Lung microvascular endothelial cell (primary cell): ENCODE measurements at places on chromosomes 13 and 19. TPM values are rescaled to one million over a fixed set of nuclear protein-coding genes. Genes with fewer than 3 reads are reported as not detected.

ZNF610 gene
- 2.2 and 2.8 TPM in 2 replicates for total RNA-seq

GRCh38 chr19:43351998-43352746, 1.3 kb upstream of the CD177 start:
- no peak for DNase-seq

LSR gene
- 0.20 and 0.44 TPM in 2 replicates for total RNA-seq

ZNF616 gene
- total RNA-seq = 5.0 and 5.6 TPM in 2 replicates

GRCh38 chr19:58497634-58498170, 14.1 kb downstream of the SLC27A5 start:
- no peak for DNase-seq

DNA sequence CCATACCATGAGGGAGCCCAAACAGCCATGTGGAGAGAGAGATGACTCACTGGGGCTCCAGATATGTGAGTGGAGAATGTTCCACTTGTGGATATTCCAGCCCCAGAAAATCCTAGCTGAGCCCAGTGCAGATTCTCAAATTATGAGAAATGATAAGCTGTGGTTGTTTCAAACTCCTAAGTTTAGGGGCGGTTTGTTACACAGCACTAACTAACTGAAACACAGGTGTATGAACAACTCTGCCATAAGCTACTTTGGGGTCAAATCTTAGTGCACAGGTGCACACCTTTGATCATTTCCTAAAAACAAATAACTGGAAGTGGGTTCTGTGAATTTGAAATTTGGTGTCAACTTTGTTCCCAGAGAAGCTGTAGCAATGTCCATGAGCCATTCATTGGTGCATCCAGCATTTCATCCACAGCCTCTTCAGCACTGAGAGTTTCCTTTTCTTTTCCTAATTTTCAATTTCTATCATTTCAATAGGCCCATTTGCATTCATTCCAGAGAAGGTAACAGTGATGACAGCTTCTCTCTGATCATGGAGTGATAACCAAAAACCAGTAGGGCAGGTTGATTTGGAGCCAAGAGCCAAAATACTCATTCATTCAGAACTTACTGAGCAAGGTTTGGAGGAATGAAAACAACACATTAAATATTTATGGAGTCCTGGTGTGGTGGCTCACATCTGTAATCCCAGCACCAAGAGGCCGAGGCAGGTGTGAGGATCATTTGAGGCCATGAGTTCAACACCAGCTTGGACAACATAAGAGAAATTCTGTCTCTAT, 8.8 kb upstream of the CLPP start:
- DNase-seq = no peak
